Fibroblast of the aortic adventitia (primary cell): ENCODE measurements at places on chromosomes 6 and 20. TPM values are rescaled to one million over a fixed set of nuclear protein-coding genes. Genes with fewer than 3 reads are reported as not detected.

- DNase-seq: no peak
Measured at GRCh38 chr20:59007665-59008511, 834 bp upstream of the CTSZ start.

The RCAN2 gene
- 8.0 and 14.9 TPM in 2 replicates for total RNA-seq

The TAGAP gene
- not detected in 2 replicates for total RNA-seq

DNA sequence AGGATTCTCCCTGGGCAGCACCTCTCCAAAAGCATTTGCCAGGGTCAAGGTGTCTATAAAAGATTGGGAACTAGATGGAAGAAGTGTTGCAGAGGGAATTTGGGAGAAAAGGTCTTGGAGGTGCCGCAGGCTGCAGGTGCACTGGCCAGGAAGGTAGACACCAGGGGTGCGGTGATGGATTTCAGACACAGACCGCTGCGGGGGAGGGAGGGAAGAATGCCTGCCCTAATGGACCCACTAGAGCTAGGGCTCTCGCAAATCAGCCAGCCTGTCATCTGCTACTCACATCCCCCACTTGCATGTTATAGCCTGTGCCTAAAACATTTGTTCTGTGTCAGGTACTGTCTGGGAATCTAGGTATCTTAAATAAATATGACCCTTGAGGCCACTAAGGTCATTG is 193.6 kb upstream of the SLC24A3 start:
- DNase-seq: no peak

The CLDN20 gene
- total RNA-seq: not detected in 2 replicates

The HDGFL1 gene
- total RNA-seq: not detected in 2 replicates

DNA sequence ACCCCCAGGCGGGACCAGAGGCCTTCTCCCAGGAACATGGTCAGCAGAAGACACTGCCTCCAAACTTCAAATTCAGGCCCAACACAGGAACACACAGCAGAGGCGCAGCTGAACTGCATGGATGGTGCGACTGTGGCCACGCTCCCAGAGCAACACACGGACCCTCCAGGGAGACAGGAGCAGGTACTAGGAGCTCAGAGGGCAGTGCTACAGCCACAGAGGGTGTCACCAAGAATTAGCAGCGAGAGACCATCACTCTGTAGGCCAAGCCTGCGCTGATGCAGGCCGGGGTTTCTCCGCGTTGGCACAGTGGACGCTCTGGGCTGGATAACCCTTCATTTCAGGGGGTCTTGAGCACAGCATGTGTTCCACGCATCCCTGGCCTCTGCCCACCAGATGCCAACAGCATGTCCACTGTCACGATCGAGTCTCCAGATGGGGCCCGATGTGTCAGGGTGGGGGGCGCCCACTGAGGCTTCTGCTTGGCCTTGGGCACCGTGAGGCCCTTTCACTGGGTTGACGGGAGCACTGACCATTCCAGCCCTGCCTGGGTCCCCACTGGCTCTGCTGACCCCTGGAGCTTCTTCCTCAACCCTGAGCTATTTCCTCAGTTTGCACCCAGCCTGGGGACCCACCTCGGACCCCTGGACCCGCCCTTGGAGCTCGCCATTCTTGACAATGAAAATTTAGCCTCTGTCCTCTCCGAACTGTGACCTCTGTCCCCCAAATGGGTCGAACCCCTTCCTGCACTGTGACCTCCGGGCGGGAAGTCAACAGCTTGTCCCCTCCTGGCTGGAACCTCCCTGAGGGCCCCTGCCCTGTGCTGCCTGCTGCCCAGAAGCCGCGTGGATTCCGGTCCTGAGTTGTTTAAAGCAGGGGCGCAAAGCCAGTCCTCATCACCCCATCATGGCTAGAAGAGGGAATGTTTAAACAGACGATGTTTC is 239.4 kb downstream of the DLL1 start:
- no peak for DNase-seq

GRCh38 chr6:27332692-27333641 is 20.9 kb upstream of the POM121L2 start:
- DNase-seq: peak; percentile 61

The NR2E1 gene
- not detected in 2 replicates for total RNA-seq

DNA sequence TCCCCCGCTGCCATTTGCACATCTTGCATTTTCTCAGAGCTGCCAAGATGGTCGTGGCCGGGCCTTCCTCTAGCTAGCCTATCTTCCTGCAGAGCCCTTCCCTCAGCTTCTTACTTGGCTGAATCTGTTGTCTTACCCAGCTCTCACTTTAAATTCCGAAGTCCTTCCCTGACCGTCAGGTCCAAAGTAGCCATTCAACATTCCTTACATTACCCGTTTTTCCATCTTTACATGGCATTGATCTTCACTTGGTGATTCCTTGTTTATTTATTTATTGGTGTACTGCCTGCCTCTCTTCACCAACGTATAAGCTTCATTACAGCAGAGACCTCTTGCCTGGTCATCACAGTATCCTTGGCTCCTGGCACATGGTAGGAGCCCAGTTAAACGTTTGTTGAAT is 137.4 kb upstream of the ESR1 start:
- no peak for DNase-seq

- DNase-seq: no peak
Measured at GRCh38 chr20:16005021-16005914, 568.0 kb downstream of the KIF16B start.

DNA sequence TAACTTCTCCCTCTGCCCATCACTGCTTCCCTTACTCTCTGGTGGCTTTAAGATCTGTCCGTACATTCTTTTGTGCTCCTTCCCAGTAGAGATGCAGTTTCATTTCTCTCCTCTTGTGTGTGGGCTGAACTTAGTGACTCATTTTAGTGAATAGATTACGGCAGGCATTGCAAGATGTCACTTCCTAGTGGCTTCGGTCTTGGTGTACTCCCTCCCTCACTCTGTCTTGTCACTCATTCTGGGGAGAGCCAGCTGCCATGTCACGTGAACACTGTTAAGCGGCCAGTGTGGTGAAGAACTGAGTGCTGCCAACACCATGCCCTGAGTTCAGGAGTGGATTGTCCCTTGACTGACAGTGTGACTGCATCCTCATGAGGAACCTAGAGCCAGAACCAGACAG is 115.9 kb downstream of the OTOR start:
- no peak for DNase-seq

GRCh38 chr6:73710470-73710869 is 14.5 kb downstream of the CD109 start:
- peak; percentile 78 for DNase-seq

DNA sequence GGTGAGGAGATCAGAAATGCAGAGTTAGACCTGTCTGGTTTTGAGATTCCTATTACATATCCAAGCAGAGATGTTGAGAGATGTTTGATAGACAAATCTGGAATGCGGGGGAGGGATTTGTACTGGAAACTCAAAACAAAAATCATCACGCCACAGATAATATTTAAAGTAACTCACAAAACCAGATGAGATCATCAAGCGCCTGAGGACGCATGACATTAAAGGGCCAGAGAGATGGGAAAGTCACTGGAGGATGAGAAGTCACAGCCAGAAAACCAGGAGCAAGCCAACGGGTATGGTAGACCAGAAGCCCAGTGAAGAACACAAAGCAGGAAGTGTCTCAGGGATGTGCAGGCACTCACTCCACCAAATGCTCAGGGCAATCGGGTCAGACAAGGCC is 87.7 kb downstream of the DLL1 start:
- no peak for DNase-seq

- no peak for DNase-seq
Measured at GRCh38 chr6:32912951-32913350, 27.9 kb downstream of the HLA-DMB start.

- DNase-seq: no peak
Measured at GRCh38 chr6:91141346-91141745, 554.5 kb upstream of the MAP3K7 start.
